ENCODE measurements at places on chromosomes 5 and 9.

GRCh38 chr5:110932755-110933488 lies 138.6 kb upstream of the TSLP start:
- DNase-seq, result no peak

DNA sequence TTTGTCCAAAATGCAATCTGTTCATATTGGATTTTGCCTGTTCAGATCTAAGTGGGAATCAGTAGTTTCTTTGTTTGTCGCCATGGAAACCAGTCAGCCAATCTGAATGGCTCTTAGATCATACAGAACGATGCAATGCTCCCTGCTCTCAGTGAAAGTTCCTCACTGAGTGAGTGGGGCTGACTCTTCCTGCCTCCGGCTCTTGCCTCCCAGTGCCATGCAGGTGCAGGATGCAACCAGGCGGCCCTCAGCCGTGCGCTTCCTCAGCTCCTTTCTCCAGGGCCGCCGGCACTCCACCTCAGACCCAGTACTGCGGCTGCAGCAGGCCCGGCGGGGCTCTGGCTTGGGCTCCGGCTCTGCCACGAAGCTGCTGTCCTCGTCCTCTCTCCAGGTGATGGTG lies at the start of gene PTPDC1:
Gene PTPDC1, plus strand, starts transcription at position 151 of the 400 bp plus-strand sequence. Its CDS starts 67 bp downstream, at position 218.
- peak; percentile 83 for DNase-seq

DNA sequence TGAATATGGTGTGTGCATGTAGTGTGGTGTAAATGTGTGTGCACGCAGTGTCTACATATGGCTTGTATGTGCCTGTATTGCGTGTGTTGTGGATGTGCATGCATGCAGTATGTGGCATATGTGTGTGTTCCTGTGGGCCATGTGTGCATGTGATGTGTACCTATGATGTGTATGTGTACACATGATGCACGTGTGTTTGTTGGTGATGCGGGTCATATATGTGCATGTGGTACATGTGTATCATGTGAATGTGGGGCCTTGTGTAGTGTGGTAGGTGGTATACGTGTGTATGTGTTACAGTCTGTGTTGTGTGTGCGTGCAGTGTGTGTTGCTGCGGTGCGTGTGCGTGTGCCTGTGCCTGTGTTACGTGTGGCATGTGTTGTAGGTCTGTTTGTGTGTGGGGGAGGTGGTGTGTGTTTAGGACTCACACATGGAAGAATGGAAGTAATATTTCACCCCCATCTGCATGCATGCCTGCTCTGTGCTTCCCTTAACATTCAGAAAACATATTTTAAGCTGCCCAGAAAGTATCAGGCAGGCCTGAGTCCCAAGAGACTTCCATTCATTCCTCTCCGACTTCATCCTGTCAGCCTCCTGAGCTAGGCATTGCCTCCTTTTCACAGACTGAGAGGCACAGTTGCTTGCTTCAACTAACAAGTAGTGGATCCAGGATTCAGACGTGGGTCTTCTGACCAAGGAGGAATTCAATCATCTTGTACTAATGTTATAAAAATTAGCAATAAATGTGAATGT lies 55.4 kb upstream of the RUFY1 start:
- no peak for DNase-seq

DNA sequence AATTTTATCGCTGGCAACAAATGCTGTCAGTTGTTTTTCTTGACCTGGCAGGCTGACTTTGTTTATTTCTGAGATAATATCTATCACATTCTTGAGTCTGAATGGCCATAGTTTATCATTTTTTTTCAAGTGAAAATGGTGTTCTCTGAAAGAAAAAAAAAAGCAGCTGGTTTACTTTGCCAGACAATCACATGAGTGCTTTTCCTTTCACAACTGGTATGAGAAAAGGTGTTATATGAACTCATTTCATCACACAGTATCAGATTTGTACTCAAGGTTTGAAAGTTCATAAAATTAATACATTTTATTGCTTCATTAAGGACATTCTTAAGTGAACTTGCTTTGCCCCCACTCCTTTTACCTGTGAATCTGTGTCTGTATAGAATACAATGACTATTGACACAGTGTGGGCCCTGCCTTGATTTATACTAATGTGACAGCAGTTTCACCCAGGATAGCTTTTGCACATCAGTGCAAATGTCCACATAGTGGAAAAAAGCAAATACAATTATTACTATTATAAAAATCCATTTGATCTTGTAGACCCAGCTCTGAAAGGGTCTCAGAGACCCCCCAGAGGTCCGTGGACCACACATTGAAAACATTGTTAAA lies 33.1 kb upstream of the PRLR start:
- no peak for DNase-seq

DNA sequence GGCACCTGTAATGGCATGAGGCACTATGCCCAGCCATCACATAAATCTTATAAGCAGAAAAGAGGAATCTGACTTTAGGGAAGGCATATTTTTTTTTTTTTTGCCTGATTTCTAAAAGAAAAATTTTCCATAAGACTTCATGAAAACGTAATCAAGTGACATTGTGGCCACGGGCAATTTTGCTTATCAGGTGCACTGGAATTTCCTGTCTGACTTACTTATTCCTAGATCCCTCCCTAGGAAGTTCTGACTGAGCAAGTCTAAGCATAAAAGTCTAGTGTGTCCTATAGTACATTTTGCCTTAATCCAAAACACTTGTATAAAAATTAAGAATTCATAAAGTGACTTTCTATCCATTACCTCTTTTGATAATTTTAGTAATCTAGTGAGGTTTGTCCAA lies 12.5 kb downstream of the C5orf46 start:
- DNase-seq, result no peak

- peak; percentile 90 for DNase-seq
These were observed 185.3 kb downstream of the MAPKAP1 start for GRCh38 chr9:125521462-125522327.

DNA sequence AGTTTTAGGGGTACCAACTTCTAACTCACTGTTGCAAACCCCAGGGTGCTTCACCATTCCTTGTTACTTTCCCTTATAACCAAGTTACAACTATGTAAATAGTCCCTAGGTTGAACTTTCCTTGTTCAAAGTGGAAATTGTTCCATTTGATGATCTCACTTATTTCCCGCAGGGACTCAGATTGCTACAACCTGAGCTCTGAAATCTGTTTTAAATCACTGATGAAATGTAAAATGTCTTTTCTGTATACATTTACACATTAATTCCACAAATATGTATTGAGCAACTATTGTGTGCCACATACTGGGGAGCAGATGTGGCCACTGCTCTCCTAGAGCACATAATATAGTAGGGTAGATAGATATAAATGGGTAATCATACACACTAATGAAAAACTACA lies 69.1 kb upstream of the TARS1 start:
- DNase-seq, result peak; percentile 89

DNA sequence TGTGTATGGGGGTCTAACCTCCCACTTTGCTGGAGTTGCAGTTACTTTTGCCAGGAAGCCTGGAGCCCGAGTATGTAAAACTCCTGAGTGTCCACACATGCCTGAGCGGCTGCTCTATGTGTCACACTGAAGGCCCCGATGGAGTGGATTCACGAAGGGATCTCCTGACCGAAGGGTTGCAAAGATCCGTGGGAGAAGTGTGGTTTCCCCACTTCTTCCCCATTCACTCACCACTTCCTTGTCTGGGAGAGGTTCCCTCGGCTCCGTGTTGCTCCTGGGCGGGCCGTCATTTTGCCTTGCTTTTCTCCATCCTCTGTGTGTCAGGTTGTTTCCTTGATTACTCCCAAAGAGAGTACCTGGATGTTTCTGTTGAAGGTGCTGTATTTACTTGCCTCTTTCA lies 16.2 kb upstream of the IL3 start:
- DNase-seq, result no peak

GRCh38 chr5:140785905-140786686 lies at the start of gene PCDHA1:
TSS of gene PCDHA1 (plus strand) at chr5:140786140.
- no peak for DNase-seq

DNA sequence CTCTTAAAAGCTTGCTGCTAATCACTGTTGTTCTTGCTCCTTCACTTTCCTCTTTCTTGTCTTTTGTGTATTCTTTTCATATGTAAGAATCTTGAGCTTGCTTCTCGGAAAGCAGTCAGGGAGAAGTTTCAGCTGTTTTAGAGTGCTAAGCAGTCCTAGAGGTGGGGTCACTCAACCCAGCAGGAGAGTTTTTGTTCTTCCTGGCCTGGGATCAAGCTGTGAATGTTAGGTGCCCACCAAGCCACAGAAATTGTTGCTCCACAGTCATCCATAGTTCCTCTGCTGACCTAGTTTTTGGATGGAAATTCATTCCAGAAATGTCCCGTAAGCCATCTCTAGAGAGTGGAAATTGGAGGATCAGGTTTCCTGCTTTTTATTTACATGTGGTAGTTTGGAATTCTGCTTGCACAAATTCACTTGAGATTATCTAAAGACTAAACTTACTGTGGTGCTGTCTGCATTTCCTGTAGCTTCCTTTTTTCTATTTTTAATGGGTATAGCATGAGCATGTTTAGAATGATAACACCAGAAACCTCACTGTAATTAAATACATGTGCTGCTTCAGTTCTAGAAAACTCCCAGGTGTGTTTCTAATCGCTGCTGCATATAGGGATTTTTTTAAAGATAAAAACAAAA lies 108.7 kb downstream of the MAST4 start:
- peak; percentile 3 for DNase-seq

DNA sequence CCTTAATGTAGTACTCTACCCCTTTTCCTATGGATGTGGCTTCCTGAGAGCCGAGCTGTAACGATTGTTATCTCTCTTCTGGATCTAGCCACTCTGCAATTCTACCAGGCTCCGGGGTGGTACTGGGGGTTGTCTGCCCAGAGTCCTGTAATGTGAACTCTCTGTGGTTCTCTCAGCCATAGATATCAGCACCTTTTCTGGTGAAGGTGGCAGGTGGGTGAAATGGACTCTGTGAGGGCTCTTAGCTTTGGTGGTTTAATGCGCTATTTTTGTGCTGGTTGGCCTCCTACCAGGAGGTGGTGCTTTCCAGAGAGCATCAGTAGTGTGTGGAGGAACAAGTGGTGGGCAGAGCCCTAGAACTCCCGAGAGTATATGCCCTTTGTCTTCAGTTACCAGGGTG lies 122.1 kb downstream of the GABRG2 start:
- DNase-seq, result no peak

DNA sequence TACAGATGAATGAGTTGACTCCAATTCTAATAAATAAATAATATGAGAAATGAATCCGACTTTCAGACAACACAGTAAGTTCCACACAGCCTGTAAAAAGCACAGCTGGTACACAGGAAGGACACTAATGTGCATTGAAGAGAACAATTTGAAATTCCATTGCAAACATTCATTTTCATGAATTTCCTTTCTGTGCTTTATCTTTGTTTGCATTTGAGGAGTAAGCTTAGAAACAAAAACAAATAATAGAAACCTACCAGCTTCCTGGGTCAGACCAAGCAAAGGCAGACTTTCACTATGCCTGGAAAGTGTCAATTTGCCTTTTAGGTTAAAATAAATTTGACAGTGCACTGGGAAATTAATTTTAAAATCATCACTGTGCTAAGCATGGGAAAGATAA lies 143.8 kb upstream of the VLDLR start:
- DNase-seq, result peak; percentile 42
